Sigmoid colon (tissue), 7 donors: ENCODE measurements at places on chromosomes 5 and 9. TPM values are rescaled to one million over a fixed set of nuclear protein-coding genes. Genes with fewer than 3 reads are reported as not detected.

- no peak for DNase-seq
Observed at GRCh38 chr9:114911167-114911821, 19.1 kb downstream of the TNFSF8 start.

The PCDH12 gene
- 0.55 TPM for total RNA-seq

DNA sequence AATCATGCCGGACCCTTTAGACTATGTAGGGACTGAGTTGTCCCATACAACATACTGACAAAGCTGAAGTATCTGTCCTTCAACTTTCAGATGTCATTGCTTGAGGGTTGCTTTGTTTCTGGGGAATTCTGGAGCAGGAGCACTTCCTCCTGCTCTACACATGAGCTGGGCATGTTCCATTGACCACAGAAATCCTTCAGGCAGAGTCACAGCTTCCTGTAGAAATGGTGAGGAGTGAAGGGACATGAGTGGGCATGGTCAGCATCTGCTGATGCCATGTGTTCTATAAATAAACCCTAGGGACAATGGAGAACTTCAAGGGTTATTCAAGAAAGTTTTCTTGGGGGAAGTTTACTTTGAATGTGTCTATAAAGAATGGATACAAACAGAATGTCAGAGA is 296.6 kb upstream of the FBXL7 start:
- no peak for DNase-seq

GRCh38 chr5:35820735-35821134 is 36.0 kb upstream of the IL7R start:
- no peak for DNase-seq

The C5orf52 gene
- total RNA-seq: not detected

- DNase-seq: no peak
Observed at GRCh38 chr5:122707796-122708195, 67.1 kb upstream of the SNX2 start.

DNA sequence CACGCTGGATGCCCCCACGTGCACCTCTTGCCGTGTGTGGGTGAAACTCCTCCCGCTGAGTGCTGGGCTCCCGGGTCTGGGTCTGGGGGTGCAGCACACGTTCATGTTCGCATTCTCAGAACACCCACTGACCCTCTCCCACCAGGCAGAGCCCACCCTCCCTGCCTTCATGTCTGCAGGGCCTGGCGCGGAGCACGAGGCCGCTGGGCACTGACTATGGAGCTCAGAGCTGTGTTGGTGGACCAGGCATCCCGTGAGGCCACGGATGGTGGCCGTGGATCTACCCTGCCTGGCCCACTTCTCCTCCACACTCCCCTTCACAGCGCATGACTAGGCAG is 8.8 kb downstream of the LCN12 start:
- DNase-seq: no peak

DNA sequence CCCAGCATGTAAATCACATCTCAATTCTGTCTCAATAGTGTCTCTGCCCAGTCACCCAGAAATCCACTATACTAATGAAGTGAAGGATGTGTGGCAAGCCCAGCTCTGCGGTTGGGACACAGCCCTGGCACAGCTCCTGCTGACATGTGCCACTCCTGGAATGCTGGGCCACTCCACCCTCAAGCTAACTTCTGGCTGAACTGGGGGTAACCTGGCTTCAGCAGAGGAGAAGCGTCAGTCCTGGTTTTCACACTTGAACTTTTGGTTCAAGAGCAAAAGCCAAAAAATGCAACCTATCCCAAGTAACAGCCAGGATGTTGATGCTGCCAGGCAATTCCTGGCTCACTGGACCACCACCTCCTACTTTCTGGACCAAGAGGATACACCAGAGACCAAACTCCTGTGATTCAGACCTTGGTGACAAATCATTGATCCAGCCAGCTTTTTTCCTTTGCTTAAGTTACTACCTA is 86.4 kb downstream of the ARRDC3 start:
- peak; percentile 87 for DNase-seq

GRCh38 chr5:154783774-154784460 is 28.7 kb downstream of the LARP1 start:
- no peak for DNase-seq

DNA sequence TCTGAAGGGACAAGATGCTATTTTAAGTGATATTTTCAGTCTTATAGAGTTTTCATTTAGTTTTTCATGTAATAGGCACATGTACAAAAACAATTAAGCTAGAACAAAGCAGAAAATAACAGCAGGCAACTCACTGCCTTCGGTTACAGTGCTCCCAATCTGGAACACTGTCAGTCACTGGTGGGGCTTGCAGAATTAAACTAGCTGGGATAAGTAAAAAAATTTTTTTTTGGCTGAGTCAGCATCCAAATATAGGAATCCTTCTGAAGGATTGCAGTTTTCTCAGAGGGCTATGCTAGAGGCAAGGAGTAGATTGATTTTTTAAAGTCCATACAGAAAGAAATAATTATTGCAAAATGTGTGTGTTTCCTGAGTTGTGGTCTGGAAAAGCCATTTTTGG is 250.2 kb upstream of the RFX3 start:
- DNase-seq: no peak

DNA sequence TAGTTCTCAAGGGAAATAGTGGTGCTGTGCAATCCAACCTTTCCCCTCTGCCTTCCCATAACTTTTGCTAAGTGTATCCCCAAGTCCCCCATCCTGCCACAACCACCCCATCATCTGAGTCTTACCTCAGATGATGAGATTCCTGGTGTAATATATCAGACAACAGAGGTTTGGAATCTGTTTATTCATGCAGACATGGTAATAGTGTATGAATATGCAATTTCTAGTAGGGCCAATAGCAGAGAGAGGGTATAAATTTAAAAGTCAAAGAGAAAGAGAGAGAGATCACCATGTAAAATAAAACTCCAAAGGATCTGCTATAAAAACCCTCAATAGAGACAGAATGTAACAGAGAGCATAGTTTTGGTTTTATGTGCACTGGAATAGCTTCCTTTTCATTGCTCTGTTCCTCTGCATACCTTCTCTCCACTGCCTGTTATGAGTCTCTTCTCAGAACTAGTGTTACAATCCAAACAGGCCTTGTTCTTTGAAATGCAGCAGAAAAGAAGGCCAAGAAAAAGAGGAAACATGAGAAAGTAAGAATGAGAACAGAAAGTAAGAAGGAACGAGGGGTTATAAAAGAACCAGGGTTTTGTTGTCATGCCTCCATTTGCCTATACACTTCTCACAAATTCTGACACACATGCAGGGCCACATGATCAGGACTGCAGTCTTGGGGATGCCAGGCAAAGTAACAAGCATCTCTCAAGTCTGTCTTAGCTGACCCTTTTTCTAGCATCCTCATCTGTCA is 278.0 kb downstream of the CETN3 start:
- no peak for DNase-seq

The C5orf46 gene
- total RNA-seq: not detected

DNA sequence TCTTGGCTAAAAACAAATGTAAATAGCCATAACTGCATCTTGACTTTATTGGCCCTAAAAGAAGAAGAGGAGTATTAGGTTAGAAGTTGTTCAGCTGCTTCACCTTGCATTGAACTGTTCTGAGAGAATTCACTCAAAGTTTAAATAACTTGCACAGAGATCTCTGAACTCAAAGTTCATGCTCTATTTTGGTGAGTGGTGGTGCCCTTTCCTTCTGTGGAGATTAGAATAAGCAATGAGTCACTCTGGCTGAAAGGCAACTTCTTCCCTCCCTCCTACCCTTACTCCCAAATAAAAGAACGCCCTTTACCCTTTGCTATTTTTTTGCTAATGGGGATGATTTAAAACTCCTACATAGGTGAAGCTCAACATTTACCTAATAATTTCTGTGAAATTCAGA is 48.9 kb downstream of the ERMP1 start:
- no peak for DNase-seq

The TSSK1B gene
- not detected for total RNA-seq

The BDP1 gene
- 27.5 TPM for total RNA-seq

The ODF2 gene
- total RNA-seq: 28.2 TPM

DNA sequence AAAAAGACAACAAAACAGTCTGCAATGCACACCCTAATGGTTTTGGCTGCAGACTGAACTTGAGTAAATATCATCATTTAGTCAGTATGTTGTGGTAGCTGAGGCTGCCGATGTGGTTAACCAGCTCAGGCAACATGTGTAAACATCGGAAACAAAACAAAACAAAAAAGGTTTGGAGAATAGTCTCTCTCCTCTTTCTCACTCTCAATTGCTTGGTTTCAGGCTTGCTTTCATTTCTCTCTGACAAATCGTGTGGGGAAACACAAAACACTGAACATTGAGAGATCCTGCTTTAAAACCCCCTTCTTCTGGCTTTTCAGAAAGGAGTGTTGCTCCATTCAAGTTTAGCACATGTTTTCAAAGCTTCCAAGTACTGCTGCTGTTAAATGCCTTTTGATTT is 453.3 kb downstream of the BNC2 start:
- DNase-seq: no peak

The ECSCR gene
- total RNA-seq: 6.1 TPM

DNA sequence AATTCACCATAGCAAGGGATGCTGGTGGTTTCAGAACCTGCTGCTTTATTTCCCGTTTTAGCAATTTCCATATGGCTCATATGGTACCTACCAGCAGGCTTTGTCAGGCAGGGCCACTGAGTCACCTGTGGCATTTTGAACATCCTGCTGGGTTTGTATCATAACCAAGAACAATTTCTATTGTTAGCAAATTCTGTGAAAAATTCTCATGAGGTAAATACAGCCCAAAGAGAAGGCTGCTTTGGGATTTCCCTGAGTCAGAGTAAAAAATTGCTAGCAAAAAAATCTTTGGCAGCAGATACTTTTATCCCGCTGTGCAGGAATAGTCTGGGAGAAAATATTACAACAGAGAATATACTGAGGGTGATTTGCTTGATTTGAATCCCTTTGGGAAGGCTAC is 52.7 kb downstream of the PRR16 start:
- no peak for DNase-seq

DNA sequence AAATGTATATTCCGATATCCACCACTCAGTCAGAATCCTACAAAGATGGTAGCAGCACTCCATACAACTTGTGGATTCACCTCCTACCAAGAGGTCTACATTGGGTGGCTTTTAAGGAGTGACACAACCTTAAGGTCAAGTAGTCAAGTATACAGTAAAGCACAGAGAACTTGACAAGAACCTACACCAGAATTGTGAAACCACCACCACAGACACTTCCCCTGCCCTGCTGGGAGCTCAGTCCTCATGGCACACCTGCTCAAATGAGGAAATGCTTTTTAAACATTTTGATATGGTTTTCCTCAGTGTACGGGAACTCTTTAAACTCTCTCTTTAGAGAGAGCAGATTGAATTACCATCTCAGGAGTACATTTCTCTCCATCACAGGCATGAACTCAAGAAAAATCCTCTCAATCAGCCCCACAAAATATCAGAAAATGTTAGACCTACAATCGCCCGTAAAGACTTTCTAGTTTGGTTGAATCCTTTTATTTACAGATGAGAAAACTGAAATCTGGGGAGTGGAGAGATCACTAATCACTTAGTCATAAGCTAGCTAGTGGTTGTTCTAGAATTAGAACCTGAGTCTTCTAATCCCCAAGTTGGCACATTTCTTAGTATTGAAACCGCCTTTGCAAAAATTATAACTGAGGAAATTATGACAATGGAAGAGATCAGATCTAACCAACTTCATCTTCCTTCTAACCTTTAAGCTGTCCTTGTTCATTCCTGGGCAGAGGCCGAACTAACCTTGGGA is 38.5 kb upstream of the NR4A3 start:
- DNase-seq: no peak

DNA sequence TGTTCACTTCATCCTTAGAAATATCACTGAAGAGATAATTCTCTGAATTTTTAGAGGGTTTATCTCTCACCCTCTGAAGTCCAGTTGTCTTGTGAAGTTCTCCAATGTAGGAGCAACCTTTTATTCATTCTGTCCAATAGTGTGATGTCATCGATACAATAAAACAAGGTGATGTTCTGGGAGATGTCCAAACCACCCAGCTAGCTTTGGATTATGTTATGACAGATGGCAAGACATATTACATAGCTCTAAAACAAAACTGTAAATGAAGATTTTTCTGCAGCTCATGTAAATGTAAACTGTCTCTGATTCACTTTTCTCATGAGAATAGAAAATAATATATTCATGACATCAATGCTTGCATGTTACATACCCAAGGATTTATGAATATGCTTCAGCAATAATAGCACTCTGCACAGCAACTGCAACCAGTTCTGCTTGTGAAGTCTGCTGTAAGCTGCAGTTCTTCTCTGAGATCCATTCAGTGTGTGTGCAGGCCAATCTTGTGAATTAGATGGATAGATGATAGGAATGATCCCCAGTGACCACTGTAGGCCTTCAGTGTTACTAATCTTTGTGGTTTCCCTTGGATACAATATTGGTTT is 172.6 kb upstream of the CDH12 start:
- no peak for DNase-seq

DNA sequence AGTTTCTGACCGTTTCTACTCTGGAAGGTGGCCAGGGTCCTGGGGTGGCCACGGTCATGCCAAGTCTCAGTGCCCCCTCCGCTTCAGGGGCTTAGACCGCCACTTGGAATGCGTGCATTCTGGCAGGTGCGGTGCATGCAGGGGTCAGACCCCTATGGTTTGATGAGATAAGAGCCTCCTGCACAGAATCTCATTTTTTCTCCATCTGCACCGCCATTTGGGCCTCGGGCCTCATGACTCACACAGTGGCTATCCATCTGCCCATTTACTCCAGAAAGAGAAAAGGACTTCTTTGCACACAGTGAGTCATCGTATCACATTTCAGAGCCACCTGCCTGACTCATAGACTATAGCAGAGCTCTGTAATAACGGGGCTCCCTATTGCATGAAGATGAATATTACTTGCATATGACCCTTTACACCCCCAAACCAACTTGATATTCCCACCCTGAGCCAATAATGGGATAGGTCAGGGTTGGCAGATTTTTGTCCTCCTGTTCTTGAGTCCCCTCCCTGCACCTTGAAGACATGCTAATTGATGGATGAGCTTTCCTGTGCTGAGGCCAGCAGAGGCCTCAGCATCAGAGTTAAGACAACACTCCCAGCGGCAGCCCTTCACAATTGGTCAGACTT is 157.4 kb downstream of the NR3C1 start:
- no peak for DNase-seq

DNA sequence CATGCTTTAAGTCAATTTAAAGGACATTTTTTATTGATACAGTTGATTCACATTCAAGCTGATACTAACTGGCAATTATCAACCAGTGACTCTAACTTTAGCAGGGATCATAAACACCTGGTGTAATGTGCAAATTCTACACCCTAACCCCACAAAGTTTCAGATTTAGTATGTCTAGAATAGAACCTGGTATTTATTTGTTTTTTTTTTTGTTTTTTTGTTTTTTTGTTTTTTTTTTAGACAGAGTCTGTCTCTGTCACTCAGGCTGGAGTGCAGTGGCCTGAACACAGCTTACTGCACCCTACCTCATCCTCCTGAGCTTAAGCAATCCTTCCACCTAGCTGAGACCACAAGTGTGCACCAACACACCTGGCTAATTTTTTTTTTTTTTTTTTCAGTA is 311.2 kb upstream of the SEMA6A start:
- DNase-seq: no peak

- DNase-seq: no peak
Observed at GRCh38 chr5:9318031-9318430, 227.8 kb downstream of the SEMA5A start.

- DNase-seq: no peak
Observed at GRCh38 chr9:122291458-122291857, 26.8 kb downstream of the MRRF start.

The BTNL9 gene
- 34.9 TPM for total RNA-seq
